ENCODE measurements at places on chromosomes 16 and 17. TPM values are rescaled to one million over a fixed set of nuclear protein-coding genes. Genes with fewer than 3 reads are reported as not detected.
A peak's percentile ranks its signal among the peaks of the same experiment; 100 is the strongest.

Gene TMEM88
- 1.2 TPM for total RNA-seq

DNA sequence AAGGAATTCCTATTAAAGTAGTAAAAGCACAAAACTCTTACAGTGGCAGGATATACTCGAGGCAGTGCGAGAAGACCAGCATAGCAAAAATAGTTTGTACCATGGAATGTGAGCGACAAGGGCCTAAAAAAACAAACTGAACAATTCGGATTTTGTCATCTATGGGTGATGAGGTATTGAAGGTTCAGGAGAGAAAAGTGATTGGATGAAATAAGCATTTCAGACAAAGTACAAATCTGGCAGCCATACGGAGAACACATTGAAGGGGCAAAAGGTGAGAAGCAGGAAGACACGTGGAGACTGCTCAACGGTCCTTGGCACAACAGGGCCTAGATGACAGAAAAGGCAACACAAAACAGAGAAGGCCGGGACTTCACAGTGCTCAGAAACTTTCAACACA is 22.5 kb downstream of the MYH10 start:
- DNase-seq, result no peak

DNA sequence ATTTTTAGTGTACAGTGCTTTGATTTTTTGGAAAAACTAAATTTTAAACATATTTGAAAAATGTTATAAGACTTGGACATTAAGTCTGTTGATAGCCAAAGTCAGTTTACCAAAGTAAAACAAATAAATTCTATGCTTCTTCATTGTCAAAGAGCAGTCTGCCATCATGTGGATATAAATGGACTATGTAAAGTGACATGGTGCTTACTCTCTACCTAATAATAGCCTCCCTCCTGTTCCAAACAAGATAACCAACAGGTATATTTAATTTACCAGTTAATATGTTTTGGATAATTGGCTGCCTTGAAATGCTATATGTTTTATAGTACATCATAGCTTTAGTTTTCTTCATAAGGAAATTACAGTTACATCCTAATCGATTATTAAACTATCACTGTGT is 15.9 kb downstream of the TAF15 start:
- no peak for DNase-seq

Gene SYCE1L
- not detected for total RNA-seq

GRCh38 chr16:53087101-53087500 is 32.3 kb downstream of the CHD9 start:
- no peak for DNase-seq

DNA sequence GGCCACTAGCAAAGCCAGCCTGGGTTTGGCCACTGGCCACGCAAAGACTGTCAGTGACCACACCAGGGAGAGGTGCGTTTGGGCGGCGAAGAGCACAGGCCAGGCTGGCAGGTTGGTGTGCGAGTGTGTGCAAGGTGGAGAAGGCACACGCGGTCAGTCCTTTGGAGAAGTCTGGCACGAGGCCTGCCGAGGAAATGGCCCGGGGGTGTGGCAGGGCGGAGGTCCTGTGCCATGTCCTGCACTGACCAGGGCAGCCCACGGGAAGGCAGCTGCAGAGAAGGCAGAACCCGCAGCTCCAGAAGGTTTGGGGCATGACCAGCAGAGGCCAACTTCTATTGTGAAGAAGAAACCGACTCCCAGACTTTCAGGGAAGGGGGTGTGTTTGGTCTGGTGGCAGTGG is 90.8 kb downstream of the ADCY9 start:
- DNase-seq, result no peak

Gene CTU2
- 15.9 TPM for total RNA-seq

Gene KRT14
- 0.31 TPM for total RNA-seq

Gene TBC1D3E
- not detected for total RNA-seq

Gene KRT24
- not detected for total RNA-seq

Gene C17orf78
- not detected for total RNA-seq

- DNase-seq, result no peak
These were observed 41.0 kb downstream of the SOCS3 start for GRCh38 chr17:78318843-78319242.

DNA sequence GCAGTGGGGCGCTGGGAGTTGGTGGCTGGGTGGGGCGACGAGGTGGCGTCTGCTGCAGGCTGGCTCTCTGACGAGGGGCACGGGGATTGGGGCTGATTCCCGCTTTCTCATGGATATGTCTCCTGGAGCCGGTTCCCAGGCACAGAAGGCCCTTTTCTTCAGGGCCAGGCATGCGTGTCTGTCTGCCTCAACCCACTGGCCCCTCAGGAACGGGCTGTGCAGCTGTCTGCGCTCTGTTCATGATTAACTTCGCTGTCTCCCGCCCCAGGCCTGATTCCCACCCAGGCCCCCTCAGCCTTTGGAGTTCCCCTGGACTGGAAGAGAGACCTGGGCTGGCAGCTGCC is 53.1 kb downstream of the RAP1GAP2 start:
- no peak for DNase-seq

Gene TBC1D3D
- 1.6 TPM for total RNA-seq

DNA sequence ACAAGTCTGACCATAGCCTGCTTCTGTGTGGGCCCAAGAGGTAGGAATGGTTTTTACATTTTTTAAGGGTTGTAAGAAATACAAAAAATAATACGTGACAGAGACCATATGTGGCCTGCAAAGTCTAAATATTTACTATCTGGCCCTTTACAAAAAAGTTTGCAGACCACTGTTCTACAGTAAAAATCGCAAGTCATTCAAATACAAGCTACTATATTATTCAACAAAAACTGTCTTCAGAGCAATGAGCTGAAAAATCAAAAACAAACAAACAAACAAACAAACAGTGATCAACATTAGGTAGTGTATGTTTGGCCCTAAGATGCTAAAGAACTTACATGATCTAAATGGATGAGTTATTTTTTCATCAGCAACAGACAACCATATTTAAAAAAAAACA is 32.5 kb downstream of the IKZF3 start:
- no peak for DNase-seq

DNA sequence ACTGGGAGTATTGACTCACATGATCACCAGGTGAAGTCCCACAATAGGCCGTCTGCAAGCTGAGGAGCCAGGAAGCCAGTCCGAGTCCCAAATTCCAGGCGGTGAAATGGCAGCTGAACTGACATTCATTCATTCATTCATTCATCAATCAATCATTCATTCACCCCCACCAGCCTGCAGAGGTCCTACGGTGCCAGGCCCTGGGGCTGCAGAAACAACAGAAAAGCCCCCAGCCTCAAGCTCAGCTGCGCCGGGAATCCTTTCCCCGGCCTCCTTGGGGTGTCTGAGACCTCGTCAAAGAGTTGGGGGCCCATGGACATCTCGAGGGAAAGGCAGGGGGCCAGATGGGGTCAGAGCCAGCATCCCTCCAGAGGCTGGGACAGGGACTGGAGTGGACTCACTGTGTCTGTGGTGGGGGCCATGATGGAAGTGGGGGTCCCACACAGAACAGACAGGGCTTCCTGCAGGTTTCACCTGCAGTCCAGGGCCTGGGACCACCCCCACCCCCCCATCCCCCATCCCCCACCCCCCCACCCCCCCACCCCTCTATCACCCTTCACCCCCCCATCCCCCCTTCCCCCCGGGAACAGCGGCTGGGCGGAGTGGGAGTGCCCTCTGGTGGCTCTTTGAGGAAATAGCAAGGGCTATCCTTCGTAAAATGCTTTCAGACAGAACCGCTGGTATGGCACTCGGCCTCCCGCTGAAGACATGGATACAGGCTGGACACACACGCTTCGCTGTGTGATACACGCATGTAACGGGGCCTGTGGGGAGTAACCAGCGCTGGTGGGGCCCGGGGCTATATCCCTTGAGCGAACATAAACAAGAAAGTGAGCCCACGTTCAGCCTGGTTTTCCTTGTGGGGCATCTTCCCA is 8.5 kb upstream of the ZC3H18 start:
- DNase-seq, result peak; percentile 41

DNA sequence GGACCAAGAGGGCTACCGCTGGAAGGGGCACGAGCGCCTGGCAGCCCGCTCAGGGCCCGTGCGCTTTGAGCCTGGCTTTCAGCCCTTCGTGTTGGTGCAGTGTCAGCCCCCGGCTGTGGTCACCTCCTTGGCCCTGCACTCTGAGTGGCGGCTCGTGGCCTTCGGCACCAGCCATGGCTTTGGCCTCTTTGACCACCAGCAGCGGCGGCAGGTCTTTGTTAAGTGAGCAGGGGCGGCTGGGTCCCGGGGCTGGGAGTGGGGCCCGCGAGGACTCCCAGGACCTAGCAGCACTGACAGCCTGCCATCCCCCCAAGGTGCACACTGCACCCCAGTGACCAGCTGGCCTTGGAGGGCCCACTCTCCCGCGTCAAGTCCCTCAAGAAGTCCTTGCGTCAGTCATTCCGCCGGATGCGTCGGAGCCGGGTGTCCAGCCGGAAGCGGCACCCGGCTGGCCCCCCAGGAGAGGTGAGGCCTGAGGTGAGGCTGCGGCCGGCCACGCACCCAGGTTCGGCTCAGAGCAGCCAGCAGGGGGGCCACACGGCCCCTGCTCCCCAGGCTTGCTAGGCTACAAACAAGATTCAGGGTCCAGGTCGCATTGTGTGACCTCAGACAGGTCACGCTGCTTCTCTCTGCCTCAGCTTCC is 17.4 kb upstream of the MYO15B start:
- no peak for DNase-seq

All from occipital lobe (tissue), 3 donors.